GM10248 (cell line): ENCODE measurements at places on chromosomes 2 and 18.

DNA sequence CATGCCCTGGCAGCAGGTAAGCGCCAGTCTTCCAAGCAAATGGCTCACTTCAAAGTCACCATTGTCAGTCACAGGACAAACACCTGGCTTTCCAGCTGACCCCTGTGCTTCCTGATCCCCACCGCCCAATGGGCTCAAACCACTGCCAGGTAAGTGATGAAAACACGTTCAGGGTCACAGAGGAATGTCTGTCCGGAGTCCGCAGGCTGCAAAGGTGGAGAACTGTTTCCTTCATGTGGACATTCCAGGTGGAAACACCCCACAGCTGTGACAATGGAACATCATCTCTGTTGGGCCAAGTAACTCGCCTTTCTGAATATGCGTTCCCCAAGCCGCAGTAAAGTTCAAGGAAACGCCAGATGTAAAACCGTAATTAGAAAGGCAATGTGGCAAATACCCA lies 86.0 kb downstream of the CRACDL start:
- DNase-seq, result no peak

GRCh38 chr2:31205186-31205585 lies 12.1 kb downstream of the CAPN14 start:
- DNase-seq, result no peak

DNA sequence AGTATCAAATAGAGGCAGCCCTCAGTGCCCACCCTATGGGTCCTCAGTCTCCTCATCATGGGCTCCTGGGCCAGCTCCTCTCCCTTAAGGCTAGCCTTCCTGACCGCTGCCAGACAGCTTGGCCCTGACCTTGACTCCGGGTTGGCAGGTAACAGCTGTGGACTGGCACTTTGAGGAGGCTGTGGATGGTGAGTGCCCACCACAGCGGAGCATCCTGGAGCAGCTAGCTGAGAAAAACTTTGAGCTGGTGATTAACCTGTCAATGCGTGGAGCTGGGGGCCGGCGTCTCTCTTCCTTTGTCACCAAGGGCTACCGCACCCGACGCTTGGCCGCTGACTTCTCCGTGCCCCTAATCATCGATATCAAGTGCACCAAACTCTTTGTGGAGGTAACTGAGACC lies 19.0 kb downstream of the CAD start:
- DNase-seq, result no peak

- no peak for DNase-seq
These were observed 51.1 kb upstream of the LGALSL start for GRCh38 chr2:64402876-64403275.

DNA sequence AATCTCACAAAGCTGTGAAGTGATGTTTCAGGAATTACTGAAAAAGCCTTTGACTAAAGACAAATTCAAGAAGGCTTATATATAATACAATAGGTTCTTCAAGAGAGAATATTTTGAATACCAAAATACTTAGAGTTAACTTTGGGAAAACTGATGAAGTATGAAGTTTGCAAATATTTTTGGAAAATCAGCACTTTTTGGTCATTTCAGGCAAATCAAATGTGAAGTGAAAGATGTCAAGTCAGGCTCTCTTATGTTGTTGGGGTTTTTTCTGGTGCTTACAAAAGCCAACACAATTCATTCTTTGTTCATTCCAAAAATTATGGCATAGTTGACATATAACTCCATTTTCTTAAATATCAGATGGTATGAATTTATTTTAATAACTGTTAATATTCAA lies 14.7 kb upstream of the ASNSD1 start:
- no peak for DNase-seq

DNA sequence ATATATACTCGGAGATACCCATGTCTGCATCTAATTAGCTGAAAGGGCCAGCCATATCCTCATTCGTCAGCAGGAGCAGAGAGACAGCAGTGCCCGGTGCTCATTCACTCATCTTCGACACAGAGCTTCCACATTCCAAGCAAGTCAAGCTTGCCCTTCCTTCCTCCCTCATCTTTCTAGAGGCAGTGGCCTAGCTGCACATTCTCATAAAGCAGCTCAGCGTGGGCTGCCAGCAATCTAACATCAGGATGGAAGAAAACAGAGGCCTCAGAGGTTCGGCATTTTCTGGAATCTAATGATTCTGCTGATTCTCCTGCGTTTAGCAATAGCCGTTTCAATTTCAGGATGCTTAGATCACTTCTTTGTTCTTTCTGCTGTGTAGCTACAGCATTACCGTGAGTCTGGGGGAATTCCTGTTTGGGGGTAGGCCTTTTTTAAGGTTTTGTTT lies 68.8 kb downstream of the CLHC1 start:
- DNase-seq, result no peak

DNA sequence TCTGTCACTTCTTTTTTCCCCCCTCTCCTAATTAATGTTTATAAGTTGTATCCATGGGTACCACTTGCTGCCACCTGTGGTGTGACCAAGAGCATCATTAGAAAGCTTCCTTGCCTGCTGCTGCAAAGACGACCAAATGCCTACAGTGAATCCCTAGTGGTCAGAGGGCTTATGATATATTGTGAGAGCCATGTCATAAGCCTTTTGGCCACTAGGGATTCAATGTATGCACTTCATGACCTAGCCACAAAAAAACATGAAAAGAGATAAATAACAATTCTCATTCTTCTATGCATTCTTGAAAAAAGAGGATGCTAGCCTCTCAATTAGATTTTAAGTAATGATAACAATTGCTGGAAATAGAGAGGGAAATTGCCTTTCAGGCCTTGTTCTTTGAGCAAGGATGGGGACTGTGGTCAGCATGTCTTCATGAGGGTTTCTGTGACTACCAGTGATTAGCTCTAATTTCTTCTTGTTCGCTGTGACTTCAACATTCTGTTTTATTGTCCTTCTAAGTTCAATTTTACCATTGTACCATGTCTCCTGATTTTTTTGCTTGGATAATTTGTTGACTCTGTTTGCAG lies 435.3 kb downstream of the TGIF1 start:
- DNase-seq, result no peak

- no peak for DNase-seq
These were observed 1350.2 kb upstream of the FAM98A start for GRCh38 chr2:34949316-34949715.

DNA sequence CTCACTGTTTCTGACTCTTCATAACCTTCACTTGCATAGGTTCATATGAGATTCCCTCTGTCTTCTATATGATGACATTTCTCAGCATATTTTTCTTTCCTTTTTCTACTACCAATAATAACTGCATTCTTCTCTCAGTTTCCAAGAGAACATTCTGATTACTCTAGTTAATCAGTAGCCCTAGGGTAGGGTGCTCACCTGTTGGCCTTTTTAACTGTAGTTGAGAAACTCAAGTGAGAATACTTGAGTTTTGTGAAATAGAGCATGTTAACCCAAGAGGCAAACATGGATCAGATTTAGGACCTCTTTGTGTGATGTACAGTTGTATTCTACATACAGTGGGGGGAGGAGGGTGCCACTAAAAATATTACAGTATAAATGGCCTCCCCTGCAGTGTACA lies 308.0 kb downstream of the CMPK2 start:
- DNase-seq, result no peak

DNA sequence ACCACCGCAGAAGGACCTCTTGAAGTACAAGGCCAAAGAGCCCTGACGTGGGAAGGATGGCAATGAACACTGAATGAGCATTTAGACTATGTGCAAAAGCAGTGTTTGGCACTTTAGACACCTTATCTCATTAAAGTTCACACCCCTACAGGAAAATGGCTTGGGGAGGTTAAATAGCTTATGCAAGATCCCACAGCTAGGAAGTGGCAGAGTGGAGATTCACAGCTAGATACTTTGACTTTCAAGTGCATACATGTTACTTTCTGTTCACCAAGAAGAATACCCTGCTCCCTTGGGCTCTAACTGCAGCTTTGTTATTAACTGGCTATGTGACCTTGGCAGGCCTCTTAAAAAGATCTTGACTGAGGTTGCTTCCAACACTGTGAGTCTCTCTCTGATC lies 58.2 kb downstream of the ICOS start:
- DNase-seq, result no peak

DNA sequence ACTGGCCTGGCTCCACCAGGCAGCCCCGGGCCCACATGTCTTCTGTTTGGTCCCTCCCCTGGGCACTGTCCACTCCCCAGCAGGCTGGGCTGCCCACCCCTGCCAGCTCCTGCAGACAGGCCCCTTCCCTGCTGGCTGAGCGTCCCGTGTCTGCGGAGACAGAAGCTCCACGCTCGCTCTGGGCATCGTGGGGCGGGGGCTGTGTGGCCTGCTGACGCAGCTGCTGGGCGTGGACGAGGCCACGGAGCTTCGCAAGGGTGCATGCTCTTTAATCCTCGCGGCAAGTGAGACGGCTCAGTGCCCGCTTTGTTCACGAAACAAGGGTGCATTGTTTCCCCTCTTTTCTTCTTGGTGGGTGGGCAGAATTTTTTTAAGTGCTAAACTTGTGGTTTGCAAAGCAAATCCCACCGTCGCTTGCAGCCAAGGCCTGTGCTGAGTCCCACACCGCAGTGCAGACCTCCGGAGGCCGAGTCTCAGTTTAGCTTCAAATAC lies 132.8 kb upstream of the CTDP1 start:
- DNase-seq, result no peak

- DNase-seq, result no peak
These were observed 89.6 kb downstream of the GCA start for GRCh38 chr2:162433491-162433890.

GRCh38 chr18:59570101-59570775 lies 127.0 kb downstream of the CCBE1 start:
- no peak for DNase-seq

- DNase-seq, result no peak
These were observed 262.9 kb upstream of the MAP2 start for GRCh38 chr2:209160800-209161588.

- no peak for DNase-seq
These were observed 90.6 kb downstream of the SGPP2 start for GRCh38 chr2:222514901-222515300.

- DNase-seq, result no peak
These were observed 321.5 kb downstream of the SATB2 start for GRCh38 chr2:199136242-199136641.

- no peak for DNase-seq
These were observed 5.3 kb upstream of the PLCL1 start for GRCh38 chr2:197799068-197799467.

GRCh38 chr2:195009202-195009601 lies 647.8 kb upstream of the SLC39A10 start:
- no peak for DNase-seq

GRCh38 chr2:11777066-11777782 lies 30.8 kb downstream of the LPIN1 start:
- DNase-seq, result no peak

DNA sequence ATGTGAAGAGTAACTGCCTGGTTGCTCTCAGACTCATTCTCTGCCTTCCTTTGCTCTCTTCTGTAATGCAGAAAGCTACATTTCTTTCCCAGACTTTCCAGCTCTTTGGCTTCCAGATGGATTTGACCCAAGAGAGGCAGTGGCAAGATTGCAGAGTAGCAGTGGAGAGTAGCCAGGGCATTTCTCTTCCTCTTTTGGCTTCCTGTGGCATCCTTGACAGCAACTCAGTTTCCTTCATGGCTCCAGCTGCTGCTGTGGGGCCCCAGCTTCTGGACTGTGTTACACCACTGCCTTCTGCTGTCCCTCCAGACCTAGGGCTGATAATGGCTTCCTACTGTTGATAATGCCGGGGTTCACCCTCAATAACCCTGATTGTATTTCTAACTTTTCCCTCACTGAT lies 469.4 kb upstream of the SPRED2 start:
- DNase-seq, result no peak

- no peak for DNase-seq
These were observed 217.6 kb upstream of the THUMPD2 start for GRCh38 chr2:39996653-39997080.

GRCh38 chr2:23574919-23575654 lies 190.1 kb downstream of the KLHL29 start:
- DNase-seq, result no peak

DNA sequence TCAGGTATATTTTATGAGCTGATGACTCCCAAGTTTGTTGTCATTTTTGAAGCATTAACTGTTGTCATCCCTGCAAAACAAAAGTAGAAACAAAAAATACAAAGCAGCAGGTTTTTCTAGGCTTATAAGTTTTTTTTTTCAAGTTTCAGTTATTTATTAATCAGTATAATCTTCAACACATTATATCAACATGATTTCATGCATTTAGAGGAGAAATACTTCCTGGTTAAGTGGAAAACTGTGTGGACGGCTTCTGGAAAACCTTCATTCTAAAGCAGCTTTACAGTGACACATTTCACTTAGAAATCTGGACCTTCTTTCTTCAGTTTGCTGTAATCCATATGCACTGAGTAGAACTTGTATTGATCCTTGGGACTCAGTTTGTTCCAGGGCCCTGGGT lies 34.6 kb upstream of the CD28 start:
- DNase-seq, result no peak

- no peak for DNase-seq
These were observed 21.2 kb upstream of the ASXL2 start for GRCh38 chr2:25899404-25899970.

DNA sequence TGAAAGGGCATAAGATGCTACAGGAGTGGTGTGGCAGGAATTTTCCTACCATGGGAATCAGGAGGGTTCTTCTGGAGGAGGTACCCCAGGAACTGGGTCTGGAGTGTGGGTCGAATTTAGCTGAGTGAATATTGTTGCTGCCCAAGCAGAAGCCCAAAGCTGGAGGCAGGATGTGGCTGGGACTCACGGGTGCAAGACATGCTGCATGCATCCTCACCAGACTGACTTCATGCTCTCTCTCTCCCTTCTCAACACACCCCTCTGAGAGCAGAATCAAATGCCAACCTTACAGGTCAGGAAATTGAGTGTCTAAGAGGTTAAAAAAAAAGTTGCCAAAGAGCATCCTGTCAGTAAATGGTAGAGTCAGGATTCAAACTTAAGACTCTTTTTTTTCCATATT lies 78.8 kb upstream of the TTC39C start:
- no peak for DNase-seq
